Lower lobe of right lung (tissue), 2 donors: ENCODE measurements at places on chromosomes 4 and X.

DNA sequence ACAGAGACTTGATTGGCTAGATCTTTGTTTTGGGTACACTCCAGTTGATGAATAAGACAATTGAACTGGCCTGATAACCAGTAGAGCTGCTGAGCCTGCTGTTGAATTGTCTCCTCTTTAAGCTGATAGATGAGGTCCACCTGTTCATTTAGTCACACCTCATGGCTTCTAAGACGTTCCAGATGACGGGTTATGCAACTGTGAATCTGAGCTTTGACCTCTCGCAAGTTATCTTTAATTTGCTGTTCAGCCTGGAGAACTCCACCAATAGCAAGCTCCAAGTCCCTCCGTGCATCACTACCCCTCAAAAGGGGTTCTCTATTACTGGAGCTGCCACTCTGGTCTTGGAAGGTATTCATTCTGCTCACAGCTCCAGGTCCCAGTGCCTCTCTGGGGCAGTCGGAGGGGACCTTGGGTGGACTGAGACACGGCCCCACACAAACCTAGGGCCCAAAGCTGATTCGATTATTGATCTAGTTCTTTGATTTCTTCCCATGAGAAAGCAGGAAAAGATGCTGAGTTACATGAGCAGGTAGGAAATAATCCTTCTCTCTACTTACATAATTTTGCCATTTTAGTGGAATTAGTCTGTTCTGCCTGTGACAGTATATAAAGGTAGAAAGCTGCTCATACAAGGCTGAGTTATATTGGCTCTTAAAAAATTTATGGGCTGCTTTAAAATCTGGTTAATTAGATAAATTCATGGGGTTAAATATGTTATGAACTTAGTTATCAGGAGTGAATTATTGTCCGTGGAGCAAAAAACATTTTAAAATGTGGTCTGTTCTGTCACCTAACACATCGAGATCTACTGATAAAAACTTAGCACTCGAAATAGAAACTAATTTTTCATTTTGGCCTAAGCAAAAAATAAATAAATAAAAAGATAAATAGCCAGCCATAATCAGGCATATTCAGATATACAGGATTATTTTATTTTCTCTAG lies 6.8 kb downstream of the MMAA start:
- DNase-seq: no peak

- DNase-seq: no peak
These were observed 1.3 kb upstream of the FAT4 start for GRCh38 chr4:125313497-125313896.

DNA sequence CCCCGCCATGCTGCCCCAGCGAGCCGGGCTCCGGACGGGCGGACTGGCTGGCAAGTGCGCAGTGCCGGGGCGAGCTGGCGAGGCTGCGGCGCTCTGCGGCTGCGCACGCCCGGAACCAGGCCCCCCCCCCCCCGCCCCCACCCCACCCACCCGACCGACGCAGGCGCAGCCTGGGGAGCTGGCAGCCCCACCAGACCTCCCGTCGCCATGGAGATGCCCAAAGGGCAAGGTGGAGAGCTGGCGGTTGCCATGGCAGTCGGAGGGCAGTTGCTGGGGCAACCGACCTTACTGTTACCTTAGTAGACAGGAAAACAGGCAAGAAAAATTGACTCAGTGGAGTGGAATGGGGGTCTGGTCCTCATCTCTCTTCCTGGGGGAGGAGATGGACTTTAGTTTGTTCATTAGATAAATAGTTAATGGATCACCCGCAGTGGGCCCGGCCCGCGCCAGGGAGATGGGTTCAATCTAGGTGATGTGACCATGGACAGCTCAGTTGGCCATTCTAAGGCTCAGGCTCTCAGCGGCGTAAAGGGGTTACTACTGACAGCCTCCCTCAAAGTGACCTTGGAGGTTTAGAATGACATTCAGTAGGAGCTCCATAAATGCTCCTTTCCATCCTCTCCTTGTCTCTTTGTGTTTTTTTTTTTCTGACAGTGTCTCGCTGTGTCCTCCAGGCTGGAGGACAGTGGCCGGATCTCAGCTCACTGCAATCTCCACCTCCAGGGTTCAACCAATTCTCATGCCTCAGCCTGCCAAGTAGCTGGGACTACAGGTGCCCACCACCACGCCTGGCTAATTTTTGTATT lies at the start of gene PCSK1N:
Gene PCSK1N (minus strand): TSS at position 87 of the 806 bp plus-strand sequence. CDS start 78 bp downstream, at position 9.
- no peak for DNase-seq

DNA sequence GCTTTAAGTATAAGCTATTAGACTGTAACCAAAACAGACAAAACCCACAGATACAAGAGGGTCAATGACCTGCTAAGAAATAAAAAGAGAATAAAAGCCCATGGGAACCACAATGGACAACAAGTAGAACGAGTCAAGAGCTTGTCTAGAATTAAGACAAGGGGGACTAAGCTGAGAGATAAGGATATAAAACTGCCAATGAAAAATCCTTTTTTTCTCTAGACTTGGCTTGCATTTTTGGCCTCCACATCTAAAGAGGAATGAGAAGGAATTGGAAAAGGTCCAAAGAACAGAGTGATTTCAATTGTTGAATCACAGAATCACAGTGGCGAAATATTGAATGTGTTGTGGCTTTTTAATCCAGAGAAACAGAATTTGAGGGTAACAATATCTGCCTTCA lies 135.7 kb downstream of the QDPR start:
- DNase-seq: no peak
